ENCODE measurements at places on chromosomes 1 and 21.

GRCh38 chr1:208515129-208515528 is 270.9 kb upstream of the PLXNA2 start:
- DNase-seq = no peak

GRCh38 chr1:3510136-3510955 is 55.9 kb downstream of the ARHGEF16 start:
- no peak for DNase-seq

DNA sequence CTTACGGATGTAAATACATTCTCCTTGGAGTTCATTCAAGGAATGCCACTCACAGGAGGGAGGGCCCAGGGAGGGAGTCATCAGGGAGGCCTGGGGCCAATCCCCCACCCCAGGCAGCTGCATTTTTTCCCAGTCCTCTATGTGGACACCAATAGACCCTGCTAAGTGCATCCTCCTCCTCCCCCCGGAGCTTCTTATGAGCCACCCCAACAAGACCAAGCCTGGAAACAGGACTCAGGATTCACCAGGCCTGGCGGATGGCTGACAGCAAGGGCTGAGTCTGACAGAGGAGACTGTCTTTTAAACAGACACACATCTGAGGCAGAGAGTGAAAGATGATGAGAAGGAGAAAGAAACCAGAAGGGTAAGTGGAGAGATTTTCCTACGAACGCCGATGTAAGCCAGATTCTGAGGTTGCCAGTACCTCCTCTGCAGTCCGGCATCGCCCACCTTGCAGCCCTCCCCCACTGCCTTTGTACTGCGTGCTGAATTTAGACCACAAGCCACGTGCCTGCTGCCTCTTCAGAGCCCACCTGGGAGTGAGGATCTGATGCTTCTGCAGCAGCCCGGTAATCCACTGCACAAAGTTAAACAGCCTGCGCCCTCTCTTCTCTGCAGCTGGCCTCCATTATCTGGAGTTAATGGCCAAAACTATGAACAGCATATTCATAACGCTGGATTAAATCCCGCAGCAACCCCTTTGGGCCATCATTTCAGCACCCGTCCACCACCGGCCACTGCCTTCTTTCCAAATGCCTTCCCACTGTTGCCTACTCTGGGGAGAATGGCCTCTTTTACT is 17.6 kb upstream of the SFPQ start:
- DNase-seq = no peak

GRCh38 chr1:220873868-220874655 is 5.2 kb upstream of the HLX start:
- DNase-seq = no peak

GRCh38 chr21:19343711-19344110 is 940.1 kb upstream of the TMPRSS15 start:
- no peak for DNase-seq

GRCh38 chr1:205003358-205004131 is 39.5 kb upstream of the CNTN2 start:
- no peak for DNase-seq

- no peak for DNase-seq
These were observed 34.0 kb downstream of the MAP3K7CL start for GRCh38 chr21:29164323-29164942.

GRCh38 chr1:1569341-1569740 is 5.3 kb downstream of the SSU72 start:
- DNase-seq = no peak

DNA sequence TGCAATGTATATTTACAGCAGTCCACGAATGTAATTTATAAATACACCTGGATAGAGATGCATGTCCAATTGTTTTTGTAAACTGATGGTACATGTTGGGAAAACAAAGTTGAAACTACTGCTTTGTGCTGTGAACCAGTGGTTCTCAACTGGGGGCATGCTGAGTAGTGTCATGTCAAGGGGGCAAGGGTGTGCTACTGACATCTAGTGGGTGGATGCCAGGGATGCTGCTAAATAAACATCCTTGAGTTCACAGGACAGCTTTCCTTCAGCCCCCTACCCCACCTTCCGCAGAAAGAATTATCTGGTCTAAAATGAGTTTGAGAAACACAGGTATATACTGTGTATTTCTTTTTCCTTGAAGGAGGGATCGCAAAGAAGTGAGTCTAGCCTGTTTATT is 95.9 kb downstream of the RASAL2 start:
- DNase-seq = no peak

DNA sequence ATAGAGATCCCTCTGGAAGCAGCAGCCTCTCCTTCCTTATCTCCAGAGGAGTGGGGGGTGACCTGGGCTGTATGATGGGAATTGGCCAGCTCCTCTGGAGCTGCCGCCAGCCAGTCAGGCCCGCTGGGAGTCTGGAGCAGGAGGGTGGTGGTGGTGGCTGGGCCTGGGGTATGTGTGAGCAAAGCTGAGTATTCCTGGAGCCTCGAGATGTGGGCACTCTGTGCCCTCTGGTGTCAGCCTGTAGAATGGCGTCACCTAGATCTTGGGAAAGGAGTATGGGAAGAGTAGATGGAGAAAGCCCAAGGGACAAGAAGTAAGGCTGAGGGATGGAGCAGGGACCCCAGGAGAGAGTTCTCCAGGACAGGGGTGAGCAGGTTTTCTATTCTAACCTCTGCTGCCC is 16.0 kb downstream of the VANGL2 start:
- DNase-seq = no peak

DNA sequence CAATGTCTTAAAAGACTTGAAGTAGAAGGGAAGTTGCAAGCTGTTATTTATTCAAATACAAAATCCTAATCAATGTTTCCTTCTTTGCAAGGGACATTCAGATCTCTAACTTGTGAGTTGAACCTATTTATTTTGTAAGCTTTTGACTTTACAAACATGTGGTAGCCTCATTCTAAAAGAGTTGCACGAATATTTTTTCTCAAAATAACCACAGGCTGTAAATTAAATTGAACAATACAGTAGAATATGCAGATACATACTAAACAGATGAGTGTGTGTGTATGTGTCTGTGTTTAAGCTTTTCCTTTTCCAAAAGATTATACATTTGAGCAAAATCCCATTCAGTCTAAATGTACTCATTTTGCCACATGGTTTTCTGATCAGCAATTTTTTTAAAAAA is 4.8 kb upstream of the DYNLT5 start:
- DNase-seq = no peak

DNA sequence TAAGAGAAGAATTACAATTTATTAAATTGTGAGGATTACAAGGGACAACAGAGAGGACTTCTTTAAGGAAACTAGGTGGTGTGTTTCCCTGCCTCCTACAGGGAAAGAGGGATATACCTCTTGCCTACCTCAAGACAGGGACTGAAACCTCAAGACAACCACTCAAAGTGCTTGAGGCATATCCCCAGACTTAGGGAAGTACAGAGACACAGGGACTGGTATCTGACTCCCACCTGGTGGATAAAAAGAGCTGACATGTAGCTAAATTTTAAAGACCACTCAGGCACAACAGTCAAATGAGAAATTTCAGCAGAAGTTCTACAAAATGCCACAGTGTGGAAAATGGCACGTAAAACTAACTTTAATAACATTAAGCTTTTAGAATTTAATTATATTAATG is 21.3 kb downstream of the DENND2C start:
- DNase-seq = no peak

DNA sequence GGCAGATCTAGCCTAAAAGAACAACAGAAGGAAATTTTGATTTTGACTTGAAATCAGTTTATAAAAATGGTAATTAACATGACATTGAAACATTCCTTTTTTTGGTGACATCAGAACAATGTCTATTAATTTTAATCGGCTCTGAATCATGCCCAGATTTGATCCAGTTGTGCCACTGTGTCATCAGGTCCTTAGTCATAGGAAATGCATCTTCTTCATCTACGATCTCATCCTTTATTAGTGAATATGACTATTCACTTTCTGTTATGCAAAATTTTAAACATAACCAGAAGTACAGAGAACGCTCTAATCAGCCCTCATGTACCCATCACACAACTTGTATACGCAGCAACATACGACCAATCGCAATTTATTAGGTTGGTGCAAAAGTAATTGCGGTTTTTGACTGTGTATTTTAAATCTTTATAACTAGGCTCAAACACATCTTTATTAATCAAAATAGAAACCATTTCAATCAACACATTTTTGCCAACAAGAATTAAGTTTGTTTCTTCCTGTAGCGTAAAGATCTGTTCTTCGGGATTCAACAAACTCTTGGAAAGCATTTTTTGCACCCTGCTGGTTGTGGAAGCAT is 40.3 kb upstream of the TLR5 start:
- DNase-seq = no peak

DNA sequence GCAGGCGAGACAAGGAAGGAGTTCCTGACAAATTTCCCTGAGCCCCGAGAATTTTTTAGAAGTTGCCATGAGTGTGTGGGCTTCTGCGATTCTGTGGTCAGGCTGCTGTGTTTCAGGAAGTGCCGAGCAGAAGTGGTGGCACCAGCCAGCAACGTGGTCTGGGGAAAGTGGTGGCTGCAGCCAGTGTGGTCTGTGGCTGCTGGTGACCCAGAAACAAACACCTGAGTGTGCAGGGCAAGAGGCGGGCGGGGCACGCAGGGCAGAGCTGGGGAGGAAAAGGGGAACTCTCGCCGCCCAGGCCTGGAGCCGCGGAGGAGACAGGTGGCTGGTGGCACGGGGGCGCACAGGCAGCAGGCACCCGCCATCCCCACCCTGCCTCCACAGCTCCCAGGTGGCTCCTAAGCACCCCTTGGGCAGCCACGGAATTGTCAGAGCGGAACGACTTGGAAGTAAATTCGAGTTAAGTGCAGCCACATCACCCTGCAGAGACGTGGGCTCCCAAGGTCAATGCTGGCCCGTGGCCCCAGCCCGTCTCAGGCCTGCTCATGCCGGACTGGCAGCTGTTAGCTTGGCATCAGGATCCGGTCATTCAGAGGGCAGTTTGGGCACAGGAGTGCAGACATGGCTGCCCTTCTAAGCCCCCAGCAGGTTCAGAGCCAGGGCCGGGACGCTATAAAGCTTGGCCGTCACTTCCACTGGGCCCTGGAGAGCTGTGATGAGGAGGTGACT is 25.1 kb downstream of the PRDM16 start:
- no peak for DNase-seq

DNA sequence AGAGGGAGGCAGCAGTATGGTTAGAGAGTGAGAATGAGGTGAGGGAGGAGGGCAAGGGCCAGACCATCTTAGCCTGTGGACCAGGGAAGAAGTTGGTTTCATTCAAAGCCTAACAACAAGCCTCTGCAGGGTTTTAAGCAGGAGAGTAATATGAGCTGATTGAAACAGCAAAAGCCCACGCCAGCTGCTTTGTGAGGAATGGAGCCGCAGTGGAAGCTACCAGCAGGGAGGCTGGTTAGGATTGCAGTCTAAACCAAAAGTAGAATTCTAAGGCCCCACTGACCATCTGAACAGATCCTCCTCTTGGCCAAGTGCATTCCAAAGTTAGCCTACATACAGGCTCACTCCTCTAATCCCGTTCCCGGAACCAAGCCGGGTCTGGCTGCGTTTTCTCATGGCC is 44.8 kb downstream of the OLFML3 start:
- DNase-seq = no peak

DNA sequence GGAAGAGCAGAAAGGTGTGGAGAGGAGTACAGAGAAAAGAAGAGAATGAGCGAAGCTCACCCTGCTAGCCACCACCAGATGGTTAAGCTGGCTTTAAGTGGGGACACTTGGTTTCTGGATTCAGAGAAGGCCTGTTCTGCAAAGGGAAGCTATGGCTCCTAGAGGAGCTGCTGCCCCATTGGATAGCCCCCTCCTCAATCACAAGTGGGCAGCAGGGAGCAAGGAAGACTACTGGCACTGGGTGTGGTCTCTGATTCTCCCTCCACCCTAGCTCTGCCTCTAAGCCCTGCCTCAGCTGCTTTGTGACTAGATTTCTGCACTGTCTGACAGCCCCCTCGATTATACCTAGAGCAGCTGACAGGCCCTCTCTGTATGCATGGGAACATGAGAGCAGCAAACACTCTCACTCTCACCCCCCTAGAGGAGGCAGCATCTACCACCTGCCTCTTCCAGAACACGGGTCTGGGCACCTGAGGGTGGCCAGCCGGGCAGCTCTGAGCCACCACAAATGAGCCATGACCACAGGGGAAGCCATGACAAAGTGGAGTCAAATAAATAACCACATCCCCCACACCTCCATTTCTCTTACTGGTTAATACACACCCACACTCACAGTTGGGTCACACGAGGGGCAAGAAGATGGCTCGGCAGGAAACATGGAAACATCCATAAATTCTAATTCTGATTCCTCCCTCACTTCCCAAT is 13.6 kb downstream of the PLEKHA6 start:
- DNase-seq = no peak

DNA sequence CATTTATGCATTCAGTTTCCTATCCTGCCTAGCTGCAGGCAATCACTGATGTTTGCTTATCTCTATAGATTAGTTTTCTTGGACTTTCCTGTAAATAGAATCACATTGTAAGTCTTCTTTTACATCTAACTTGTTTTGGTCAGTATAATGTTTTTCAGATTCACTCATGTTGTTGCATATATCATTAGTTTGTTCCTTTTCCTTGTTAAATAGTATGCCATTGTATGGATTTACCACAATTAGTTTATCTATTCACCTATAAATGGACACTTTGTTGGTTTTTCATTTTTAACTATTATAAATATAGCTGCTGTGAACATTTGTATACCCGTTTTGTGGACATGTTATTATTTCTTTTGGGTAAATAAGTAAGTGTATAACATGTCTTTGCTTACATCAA is 44.2 kb upstream of the BACH1 start:
- DNase-seq = no peak

GRCh38 chr1:37862330-37862729 is 2.9 kb upstream of the MTF1 start:
- DNase-seq = no peak

Data from stimulated activated CD8-positive, alpha-beta memory T cell treated with anti-CD3 and anti-CD28 coated beads, Interleukin-15, amount 100 ng/mL, for 48 hours (primary cell).